Kidney capillary endothelial cell (primary cell): ENCODE measurements at places on chromosomes 16 and 17.

DNA sequence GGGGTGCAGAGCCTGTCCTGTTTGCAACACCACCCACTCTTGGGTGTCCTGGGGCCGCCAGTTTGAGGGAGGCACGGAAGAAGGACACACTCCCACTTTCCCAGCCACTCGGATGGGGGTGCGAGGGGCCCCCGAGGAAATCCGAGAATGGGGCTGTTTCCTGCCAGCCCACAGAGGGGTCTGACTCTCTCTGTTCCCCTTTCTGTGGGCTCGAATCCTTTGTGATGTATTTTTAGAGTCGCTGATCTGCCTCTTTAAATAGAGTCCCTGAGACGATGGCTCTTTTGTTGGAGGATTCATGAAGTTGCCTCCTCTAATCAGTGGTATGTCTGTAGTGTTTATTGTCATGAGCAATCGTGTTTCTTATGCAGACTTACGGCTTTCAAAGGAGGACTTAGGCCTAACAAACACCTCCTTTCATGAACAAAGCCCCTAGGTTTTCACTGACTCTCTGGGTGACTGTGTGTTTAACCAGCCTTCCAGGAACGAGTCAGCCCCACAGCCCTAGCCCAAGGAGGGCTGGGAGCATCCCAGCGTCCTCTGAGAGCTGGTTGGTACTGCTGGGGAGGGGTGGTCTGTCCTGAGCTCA lies 29.1 kb downstream of the CIBAR2 start:
- no peak for DNase-seq

DNA sequence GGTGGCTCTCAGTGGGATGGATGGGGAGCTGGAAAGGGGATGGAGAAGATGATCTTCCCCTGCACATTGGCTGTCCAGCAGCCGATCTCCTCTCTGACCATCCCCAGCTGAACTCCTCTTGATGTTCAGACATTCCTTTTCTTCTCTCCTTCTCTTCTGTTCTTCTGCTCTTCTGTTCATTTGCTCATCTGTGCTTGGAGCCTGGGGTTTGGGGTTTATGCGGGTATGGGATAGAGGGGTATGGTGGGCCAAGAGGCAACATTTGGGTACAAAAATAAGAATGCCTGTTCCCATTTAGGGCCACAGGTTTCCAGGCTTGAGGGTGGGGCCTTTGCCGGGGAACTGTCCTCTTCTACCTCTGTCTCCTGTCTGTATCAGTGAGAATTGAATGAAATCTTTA lies 205.4 kb upstream of the XYLT1 start:
- no peak for DNase-seq

- no peak for DNase-seq
Measured at GRCh38 chr16:1474082-1474795, 589 bp downstream of the CLCN7 start.

DNA sequence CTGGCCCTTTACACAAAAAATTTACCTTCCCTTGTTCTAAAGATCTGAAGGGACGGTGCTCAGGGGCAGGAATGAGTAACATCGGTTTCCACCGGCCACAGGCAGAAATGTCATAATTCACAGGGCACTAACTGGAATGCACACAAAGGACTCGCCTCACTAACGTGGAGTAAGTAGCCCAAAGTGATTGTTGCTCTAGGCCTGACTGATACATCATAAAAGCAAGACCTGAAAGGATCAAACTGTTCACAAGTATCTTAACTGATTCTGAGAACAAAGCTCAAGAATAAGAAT lies 8.9 kb upstream of the TCF25 start:
- DNase-seq, result peak; percentile 32

DNA sequence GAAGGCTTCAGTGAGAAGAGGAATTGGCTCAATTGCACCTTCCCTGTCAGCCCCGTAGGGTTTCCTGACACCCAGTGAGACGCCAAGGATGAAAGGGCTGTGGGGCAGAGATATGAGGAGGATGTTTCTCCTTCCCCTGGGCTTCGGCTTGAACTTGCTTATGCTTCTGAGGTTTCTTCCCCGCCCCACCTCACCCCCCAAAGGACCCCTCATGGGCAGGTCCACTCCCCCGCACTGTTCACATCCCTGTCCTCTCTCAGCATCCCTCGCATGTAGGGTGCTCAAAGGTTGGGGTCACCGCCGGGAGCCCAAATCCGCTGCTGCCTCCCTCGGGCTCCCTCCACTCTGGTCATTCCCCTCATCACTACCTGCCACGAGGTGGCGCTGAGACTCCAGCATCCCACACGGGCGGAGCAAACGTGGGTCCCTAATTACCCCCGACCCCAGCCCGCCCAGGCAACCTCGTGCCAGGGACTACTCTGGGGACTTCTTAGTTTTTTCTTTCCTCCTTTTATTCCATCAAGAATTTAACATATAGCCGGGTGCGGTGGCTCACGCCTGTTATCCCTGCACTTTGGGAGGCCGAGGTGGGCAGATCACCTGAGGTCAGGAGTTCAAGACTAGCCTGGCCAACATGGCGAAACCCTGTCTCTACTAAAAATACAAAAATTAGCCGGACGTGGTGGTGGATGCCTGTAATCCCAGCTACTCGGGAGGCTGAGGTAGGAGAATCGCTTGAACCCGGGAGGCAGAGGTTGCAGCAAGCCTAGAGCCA lies 3.3 kb upstream of the TRARG1 start:
- DNase-seq, result peak; percentile 34

- DNase-seq, result no peak
Measured at GRCh38 chr17:29059281-29059680, 16.3 kb downstream of the PIPOX start.

- peak; percentile 28 for DNase-seq
Measured at GRCh38 chr17:7632492-7632894, 2.6 kb downstream of the SHBG start.

DNA sequence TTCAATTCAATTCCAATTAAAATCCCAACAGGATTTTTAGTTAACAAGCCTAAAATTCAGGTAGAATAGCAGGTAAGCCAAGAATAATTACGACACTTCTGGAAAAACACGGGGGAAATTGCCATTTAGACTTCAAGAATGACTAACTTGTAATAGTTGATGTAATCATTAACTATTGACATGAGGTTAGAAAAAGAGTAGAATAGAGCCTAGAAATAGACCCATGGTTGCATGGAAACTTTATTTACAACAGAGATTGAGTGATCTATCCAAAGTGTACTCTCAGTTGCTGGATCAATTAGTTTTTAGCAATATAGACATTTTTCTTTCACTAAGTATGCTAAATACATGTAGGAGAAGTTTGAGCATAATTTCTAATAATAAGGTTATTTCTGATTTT lies 3.6 kb upstream of the SLC13A5 start:
- DNase-seq, result no peak

GRCh38 chr16:8655184-8655717 lies 19.2 kb upstream of the ABAT start:
- peak; percentile 33 for DNase-seq

DNA sequence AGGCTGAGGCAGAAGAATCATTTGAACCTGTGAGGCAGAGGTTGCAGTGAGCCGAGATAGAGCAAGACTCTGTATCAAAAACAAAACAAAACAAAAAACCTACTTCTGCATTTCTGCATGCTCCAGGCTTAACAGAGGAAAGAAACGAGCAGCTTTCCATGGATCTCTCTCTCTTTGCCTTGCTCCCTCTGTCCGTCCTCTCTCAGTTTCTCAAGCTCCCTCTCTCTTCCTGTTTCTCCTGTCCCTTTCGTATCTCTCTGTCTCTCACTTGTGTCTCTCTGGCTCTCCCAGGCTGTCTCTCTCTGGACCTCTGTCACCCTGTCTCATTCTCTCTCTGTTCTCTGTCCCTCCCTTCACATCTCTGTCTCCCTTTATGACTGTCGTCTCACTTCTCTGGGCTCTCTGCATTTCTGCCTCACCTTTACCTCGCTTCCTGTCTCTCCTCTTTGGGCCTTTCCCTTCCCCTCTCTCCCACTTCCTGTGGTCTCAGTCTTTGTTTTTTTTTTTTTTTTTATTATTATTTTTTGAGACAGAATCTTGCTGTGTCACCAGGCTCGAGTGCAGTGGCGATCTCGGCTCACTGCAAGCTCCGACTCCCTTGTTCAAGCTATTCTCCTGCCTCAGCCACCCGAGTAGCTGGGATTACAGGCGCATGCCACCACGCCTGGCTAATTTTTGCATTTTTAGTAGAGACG lies 4.1 kb upstream of the PITPNA start:
- no peak for DNase-seq
